Memory B cell (primary cell): ENCODE measurements at places on chromosomes 1 and 21.

GRCh38 chr1:8560611-8561544 lies 243.0 kb downstream of the SLC45A1 start:
- DNase-seq, result peak; percentile 50

DNA sequence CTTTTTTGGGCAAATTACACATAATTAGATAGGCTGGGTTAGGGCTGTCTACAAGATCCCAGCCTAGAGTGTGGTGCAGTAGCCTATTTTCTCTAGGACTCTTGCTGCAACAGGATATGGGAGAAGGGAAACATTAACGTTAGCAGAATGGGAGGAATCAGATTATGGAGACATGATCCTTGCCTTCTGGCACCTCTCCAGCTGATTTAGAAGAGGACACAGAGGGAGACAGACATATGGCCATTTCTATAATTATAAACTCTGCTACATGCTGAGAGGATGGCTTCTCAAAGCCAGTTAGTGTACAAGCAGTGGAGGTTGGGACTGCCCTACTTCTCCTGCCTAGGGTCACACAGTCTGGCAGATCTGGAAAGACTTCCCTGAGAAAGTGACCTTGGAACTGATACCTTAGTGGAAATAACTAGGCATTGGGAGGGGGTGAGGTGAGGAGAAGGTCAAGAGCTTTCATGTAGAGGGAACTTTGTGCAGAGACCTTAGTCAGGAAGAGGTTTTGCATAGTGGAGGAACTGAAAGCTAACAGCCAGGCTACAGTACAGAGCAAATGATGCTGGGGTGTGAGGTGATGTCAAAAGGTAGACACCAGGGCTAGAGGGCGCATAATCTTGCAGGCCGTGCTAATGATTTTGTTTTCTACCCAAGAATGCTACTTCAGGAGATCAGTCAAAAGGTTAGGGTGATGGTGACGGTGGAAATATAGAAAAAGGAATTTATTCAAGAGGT lies 1.2 kb upstream of the CD1D start:
- peak; percentile 39 for DNase-seq

DNA sequence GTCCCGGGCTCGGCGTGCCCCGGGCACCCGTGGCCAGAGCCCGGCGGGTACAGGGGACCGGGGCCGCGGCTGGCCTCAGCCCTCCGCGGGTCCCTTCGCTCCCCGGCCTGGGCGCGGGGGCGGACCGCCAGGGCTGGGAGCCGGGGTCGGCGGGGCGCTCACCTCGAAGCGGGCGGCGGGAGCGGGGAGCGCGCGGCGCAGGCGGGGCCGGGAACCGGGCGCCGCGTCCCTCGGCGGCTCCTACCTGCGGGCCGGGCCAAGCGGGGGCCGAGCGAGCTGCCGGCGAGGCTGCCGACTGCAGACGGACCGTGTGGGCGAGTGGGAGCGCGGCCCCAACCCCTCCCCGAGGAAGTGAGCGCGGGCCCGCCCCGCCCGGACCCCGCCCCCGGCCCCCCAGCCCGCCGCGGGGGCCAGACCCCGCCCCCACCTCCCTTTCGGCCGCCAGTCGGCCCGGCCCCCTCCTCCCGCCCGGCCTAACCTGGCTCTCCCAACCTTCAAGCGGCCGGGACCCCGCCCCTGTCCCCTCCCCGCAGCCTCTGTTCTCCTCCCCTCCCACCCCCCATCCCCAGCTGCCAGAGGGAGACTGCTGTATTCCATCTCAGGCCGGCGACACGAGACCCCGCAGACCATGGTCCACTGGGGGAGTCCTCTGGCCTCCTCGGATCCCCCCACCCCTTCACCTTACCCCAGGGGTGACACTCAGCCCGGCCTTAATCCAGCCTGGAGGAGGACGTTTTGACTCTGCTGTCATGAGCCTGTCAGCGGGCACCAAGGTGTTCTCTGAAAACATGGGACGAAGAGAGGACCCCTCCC lies at the start of gene FHL3:
Gene FHL3 (minus strand): TSS at position 320 of the 813 bp plus-strand sequence. CDS start 6,102 bp downstream, outside the sequence.
- peak; percentile 30 for DNase-seq

GRCh38 chr1:232183802-232184201 lies 446.1 kb downstream of the SIPA1L2 start:
- DNase-seq, result no peak

DNA sequence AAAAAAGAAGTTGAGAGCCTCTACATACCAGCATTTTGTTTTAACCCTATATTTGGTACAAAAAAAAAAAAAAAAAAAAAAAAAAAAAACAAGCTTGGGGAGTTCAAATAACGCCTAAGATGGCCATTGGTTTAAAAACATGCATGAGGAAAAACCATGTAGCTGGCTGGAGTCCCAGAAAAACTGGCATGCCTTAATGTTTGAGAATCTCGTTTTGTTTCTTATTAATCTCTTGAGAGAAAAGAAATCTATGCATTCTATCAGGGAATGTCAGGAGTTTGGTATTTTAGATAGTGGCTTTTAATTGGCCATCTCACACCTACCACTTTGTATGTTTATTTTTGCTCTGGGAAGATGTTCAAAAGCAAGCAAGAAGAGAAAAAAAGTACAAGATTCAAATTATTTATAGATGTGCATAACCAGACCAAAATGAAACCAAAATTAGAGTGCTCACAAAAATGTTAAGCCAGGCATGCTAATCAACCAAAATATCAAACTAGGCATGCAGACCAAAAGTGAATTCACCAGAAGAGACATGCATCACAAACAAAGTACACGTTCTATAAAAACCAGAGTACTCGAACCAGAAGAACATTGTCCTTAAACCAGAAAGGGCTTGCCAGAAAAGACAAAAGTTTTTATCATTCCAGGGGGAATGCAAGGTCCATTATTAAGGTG lies 156.6 kb downstream of the AK5 start:
- DNase-seq, result no peak

DNA sequence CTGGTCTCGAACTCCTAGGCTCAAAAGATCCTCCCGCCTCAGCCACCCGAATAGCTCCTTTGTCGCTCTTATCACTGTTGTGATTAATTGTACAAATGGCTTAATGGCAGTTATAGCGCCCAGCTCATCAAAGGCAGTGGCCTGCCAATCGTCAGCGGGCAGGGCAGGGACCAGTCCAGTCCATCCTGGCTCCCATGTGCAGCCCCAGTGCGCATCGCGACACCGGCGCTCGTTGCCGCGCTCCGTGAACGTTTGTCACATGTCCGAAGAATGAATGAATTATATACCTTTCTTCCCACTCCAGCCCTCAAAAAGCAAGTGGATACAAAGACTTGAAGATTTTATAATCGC lies 18.4 kb downstream of the MTX1 start:
- DNase-seq, result no peak

DNA sequence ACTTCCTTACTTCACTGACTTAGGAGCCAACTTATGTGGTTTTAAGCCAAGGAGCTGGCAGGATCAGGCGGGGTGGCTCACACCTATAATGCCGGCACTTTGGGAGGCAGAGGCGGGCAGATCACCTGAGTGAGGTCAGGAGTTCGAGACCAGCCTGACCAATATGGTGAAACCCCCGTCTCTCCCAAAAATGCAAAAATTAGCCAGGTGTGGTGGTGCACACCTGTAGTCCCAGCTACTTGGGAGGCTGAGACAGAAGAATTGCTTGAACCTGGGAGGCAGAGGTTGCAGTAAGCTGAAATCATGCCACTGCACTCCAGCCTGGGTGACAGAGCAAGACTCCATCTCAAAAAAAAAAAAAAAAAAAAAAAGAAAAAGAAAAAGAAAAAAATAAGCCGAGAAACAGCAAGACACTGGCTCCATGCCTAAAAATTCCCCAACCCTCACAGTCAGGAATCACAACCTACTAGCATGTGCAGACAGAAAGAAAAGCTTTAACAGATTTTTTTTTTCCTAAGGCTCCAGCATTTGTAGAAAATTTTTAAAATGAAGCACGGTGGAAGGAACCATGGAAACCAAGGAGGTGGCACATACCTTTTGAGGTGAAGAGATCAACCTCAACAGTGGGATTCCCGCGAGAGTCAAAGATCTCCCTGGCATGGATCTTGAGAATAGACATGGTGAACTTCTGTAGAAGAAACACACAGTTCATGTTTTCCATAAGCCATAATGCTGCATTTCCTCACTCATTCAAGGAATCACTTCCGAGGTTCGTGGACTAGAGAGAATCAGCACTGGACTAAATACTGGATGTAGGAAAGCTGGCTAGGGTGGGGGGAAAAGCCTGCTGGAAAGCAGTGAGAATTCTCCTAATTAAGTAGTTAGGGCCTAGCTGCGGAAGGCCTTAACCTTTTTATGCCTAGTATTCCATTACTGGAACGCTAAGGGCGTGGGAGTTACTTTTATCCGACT lies 4.0 kb downstream of the ENO1 start:
- no peak for DNase-seq

DNA sequence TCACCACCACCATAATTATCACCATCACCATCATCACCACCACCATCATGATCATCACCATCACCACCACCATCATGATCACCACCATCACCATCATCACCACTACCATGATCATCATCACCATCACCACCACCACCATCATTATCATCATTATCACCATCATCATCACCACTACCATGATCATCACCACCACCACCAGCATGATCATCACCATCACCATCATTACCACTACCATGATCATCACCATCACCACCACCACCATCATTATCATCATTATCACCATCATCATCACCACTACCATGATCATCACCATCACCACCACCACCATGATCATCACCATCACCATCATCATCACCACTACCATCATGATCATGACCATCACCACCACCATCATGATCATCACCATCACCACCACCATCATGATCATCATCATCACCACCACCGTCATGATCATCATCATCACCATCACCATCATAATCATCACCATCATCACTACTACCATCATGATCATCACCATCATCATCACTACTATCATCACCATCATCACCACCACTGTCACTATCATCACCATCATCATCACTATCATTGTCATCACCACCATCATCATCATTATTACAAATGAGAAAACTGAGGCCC lies 60.2 kb downstream of the TRABD2B start:
- no peak for DNase-seq

DNA sequence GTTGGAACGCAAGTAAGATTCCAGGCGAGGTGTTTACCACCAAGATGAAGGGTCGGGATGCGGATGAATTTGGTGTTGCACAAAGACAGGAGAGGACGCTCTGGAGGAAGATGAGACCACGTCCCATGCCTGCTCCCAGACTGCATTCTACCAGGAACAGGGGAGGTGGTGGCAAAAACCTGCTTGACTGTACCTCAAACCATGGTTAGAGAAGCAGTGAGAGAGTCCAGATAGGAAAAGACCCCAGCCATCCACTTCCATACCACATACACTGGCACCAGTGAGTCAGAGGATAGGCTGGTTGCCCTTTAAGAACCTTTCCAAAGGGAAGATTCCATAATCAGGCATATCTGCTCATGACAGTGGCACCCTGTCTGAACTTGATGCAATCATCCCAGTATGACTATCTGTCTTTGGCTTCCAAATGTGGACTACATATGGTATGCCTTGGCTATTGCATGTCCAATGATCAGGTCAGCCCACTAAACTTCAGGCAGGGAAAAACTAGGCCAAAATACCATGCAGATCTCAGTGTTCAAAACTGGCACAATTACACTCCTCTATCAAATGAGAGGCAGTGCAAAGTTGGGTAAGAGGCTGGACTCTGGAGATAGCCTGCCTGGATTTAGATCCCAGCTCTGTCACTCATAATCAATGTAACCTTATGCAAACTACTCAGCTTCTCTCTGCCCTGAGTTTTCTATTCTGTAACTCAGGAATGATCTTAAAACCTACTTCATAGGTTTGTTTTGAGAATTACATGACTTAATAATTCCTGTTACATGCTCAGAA lies 20.6 kb downstream of the NPR1 start:
- DNase-seq, result no peak

DNA sequence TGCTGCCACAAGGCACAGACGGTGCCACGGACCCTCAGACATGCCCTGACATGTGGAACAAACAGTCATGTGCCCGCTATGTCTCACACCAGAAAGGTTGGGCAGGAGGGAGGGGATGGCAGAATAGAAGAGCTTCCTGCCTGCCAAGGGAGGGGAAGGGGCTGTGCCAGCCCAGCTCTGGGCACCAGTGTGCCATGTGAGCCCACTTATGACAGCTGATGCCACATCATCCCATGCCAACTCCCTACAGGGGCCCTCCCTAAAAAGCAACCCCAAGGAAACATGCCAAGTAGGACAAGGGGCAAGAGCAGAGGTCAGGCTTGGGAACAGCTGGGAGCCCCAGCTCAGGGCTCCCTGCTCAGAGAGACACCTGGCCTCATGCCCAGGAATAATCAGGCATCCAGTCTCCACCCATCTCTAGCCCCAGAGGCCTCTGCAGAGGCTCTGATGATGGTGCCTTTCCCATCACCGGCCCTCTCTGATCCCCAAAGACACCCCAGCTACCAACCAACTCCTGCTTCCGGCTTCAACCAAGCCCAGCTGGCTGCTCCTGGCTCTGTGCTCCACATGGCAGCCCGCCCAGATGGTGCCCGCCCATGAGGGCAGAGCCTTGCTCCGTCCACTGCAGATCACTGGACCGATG lies 10.3 kb downstream of the ADGRB2 start:
- DNase-seq, result no peak

- no peak for DNase-seq
Measured at GRCh38 chr1:168387781-168388760, 107.4 kb downstream of the TBX19 start.
